ENCODE measurements at places on chromosomes 12 and 14.

- ATAC-seq, result no peak
Measured at GRCh38 chr12:61367281-61367785, 892.9 kb upstream of the USP15 start.

GRCh38 chr12:110280779-110281548, at the start of gene ATP2A2:
Gene ATP2A2, plus strand, starts transcription at chr12:110281247. Its CDS starts 543 bp downstream, at chr12:110281790.
- peak; percentile 76 for ATAC-seq

GRCh38 chr12:60257063-60257462, 661.2 kb downstream of the SLC16A7 start:
- peak; percentile 68 for ATAC-seq

DNA sequence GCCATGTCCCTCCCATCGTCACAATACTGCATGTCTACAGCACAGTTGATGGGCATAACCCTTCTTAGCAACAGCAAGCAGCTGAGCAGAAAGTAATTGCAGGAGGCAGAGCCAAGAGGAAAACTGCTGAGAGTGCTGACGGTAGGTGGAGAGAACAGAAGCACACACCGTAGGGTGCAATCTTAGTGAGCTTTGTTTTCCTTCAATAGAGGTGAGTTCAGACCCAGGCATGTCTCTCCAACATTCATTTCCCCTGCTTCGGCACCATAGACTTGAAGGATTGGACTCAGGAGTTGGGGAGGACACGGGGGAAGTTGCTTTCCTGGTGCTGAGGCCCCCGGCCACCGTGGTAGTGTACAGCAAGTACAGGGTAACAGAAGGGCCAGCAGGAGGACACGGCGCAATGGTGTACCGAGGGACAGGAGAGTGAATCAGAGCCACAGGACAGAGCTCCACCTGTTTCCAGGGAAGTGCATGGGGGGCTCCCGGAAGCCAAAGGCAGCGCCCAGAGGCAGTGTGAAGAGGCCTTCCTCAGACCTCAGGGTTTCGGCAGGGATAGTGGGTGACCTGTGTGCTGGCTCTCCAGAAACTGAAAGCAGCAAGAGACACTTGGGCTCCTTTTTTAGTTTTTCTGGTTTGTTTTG, 36.3 kb upstream of the SINHCAF start:
- ATAC-seq, result no peak

- no peak for ATAC-seq
Measured at GRCh38 chr12:52691841-52692150, 11.5 kb downstream of the KRT77 start.

- ATAC-seq, result peak; percentile 99
Measured at GRCh38 chr12:70590051-70590450, 47.2 kb downstream of the PTPRB start.

DNA sequence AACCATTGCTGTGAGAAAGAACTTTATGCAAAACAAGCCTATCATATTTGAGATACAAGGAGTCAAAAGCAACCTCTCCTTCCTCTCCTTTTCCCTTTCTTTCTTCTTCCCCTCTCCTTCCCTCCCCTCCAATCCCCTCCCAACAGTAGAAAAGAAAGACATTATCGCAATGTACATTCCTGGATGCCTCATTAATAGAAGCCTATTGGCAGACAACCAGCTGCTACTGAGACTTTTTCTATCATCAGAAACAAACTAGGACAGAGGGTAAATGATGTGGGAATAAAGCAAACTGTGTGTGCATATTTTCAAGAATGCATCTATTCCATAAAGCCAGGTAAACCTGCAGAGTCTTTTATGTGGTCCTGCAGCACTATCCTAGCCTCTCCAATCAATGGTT, 237.2 kb downstream of the ITPR2 start:
- no peak for ATAC-seq

DNA sequence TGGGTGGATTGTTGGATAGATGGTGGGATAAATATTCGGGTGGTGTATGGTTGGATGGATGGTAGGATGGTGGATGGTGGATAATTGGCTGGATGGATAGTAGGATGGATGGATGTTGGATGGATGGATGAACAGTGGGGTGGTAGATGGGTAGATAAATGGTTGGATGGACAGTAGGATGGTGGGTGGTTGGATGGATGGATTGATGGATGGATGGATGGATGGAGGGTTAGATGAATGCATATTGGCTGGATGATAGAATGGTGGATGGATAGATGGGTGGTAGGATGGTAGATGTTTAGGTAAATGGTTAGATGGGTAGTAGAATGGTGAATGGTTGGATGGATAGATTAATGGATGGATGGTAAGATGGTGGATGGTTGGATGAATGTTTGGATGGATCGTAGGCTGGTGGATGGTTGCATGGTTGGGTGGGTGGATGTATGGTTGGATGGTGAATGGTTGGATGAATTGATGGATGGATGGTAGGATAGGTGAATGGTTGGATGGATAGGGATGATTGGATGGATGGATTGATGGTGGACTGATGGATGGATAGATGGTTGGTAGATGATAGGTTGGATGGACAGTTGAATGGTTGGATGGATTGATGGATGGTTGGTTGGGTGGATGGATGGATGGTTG, 23.6 kb downstream of the ZBTB42 start:
- ATAC-seq, result no peak

DNA sequence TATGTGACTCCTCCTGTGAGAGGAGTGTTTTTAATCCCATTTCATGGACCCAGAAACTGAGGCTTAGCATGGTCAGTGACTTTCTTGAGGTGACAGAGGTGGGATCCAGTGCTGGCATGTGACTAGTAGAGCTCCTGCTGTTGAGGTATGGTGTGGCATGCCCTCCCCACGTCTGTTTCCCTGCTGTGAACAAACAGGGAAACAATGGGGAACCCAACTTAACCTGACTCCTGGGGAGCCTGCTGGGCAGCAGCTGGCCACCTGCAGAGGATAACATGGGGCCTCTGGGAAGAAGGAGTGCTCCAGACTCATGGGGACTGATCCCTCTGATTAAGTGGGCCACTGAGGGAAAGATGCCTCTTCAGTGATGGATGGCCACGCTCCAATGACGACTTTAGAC, 114.0 kb downstream of the BEGAIN start:
- ATAC-seq, result no peak

DNA sequence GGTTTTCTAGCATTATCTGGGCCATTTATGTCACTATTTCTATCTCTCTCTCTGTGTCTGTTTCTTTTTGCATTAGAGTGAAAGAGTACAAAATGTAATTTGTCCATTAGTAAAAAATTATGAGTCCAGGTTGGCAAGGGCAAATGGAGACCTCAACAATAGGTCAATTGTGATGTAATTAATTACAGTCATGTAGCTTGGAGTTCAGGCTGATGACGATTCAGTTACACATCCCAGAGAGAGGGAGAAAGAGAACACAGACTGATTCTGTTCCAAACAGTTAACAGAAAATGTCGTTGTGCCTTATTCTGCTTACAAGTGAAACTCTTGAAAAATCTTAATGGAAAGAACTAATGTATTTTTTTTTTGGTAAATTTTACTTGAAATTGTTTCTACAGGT, 83.3 kb downstream of the ATXN7L3B start:
- ATAC-seq, result no peak

- ATAC-seq, result no peak
Measured at GRCh38 chr12:51827925-51828818, 20.3 kb downstream of the FIGNL2 start.

- no peak for ATAC-seq
Measured at GRCh38 chr14:101108579-101109346, 205.2 kb upstream of the RTL1 start.

- ATAC-seq, result no peak
Measured at GRCh38 chr14:42535397-42535796, 928.7 kb downstream of the LRFN5 start.

DNA sequence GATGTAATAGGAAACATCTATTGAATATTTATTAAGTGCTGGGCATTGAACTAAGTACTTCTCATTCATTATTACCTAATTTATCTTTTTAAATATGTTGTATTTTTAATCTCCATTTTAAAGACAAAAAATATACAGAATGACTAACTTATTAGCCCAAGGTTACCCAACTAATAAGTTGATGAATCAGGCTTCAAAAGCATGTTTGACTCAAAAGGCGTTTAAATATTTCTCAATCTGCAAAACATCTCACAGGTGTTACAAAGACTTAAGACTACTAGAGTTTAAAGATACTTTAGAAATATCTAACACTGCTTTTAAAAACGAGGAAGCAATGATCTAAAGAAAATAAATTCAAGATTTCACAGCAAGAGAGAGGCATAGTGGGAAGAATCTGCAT, 457.4 kb upstream of the DCN start:
- ATAC-seq, result no peak

GRCh38 chr14:73879027-73879426, 7.6 kb upstream of the ZNF410 start:
- no peak for ATAC-seq

- ATAC-seq, result no peak
Measured at GRCh38 chr14:49212721-49213120, 373.5 kb downstream of the RPS29 start.

DNA sequence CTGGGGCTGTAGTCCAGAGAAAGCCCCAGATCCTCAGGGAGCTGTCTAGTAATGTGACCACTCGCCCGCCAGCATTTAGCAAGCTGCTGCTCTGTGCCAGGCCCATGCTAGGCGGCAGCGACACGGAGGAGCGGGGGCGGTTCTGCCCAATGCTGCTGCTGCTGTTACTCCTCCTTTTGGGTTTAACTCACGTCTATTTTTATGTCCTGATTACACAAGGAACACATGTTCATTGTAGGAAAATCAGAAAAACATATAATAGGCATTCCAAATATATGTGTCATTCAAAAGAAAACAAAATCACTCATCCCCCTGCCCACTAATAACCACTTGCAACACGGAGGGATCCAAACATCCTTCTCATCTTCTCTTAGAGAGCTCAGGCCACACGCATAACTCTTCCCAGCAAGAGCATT, 30.4 kb downstream of the CCDC92 start:
- ATAC-seq, result no peak

GRCh38 chr12:46609674-46610073, 216.1 kb downstream of the SLC38A4 start:
- no peak for ATAC-seq

GRCh38 chr14:37437490-37437889, 157.6 kb downstream of the FOXA1 start:
- ATAC-seq, result no peak

- ATAC-seq, result no peak
Measured at GRCh38 chr14:96754162-96754844, 42.9 kb upstream of the VRK1 start.
